ENCODE measurements at places on chromosomes 11 and 22.

GRCh38 chr11:121890946-121891515, 225.0 kb downstream of the BLID start:
- DNase-seq: no peak

- no peak for DNase-seq
These were observed 25.4 kb upstream of the SMTN start for GRCh38 chr22:31055635-31056159.

DNA sequence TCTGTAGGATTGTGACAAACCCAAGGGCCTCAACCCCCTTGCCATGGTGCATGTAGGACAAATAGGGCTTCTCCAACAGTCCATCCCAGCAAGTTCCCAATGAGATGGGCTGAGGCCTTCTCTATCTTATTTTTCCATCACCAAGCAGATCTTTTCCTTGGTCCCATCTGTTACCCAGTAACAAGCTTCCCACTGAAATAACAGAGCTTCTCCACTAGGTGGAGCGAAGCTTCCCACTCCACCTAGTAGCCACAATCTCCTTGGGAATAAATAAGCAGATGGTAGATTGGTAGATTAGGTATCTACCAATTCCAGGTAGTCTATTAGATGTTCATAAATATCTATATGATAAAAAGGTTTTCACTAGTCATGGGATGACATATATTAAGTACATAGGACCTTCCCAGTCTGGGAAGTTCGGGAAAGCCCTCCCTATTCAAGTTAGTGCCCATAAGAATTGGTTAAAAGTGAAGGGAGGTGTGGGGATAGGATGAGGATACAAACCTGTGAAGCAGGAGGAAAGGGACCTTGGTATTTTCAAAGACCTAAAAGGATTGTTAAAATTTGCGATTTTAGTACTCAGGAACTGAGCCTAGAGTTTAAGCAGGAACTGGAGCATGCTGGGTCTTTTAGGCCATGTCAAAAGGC, 5.9 kb upstream of the OR52L1 start:
- no peak for DNase-seq

GRCh38 chr11:94424011-94424410, 22.8 kb upstream of the GPR83 start:
- DNase-seq: no peak

DNA sequence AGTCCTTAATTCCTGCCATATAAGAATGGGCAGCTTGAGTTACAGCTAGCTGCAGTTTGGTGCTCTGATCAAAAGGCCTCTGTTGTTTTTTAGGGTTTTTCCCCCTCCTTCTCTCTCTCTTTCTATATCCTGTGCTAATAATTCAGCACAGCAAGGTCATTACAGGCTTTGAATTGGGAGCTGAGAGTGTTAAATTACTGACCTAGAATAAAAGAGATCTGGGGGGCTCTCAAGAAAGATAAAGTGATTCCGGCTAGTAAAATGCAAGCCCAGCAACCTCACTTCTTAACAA, 84.9 kb downstream of the CSTPP1 start:
- DNase-seq: no peak

GRCh38 chr11:62842171-62842741, 2.9 kb upstream of the WDR74 start:
- DNase-seq: peak; percentile 27

- DNase-seq: no peak
These were observed 298.7 kb upstream of the NCAM1 start for GRCh38 chr11:112662554-112662953.

DNA sequence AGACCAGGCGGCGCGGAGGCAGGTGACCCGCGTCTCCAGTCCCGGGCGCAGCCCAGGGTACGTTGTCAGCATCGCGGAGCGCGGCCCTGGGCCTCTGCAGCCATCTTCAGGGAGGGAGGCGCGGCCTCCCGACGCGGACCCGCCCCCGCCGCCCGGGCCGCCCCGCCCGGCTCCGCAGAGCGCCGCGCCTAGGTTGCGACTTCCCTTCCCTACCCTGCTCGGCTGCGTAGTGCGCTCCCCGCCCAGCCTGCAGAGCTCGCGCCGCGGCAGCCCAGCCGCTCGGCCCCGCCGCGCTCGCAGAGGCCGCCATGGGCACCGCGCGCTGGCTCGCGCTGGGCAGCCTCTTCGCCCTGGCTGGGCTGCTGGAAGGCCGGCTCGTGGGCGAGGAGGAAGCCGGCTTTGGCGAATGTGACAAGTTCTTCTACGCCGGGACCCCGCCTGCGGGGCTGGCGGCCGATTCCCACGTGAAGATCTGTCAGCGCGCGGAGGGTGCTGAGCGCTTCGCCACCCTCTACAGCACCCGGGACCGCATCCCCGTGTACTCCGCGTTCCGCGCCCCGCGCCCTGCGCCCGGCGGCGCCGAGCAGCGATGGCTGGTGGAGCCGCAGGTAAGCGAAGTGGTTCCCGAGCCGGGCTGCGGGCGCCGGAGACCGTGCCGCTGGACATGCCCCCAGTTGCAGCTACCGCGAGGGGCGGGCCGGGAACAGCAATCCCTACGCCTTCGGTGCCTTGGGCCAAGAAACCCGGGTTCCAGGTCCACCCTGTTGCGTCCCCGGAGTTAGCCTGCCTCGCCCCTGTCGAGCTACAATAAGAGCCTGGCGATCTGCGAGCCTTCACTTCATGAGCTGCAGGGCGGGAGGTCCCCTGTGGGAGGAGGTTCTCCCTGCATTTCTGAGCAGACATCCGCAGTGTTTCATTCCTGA, at the start of gene ENDOD1:
Gene ENDOD1, plus strand, starts transcription at position 227 of the 923 bp plus-strand sequence. Its CDS starts 82 bp downstream, at position 309.
- DNase-seq: peak; percentile 89

GRCh38 chr22:48753381-48753730, 1074.3 kb downstream of the BRD1 start:
- no peak for DNase-seq

DNA sequence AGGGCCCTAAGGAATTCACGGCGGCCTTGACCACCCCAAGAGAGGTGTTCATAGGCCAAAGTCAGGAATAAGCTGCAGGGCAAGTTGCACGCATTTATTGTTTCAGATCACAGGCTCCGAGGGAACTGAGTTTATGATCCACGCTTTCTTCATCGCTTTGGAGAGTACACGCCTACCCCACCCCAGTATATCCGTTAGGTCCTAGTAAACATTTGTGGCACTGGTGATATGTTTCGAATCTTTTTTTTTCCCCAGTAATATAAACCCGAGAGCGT, 805 bp downstream of the GANAB start:
- no peak for DNase-seq

DNA sequence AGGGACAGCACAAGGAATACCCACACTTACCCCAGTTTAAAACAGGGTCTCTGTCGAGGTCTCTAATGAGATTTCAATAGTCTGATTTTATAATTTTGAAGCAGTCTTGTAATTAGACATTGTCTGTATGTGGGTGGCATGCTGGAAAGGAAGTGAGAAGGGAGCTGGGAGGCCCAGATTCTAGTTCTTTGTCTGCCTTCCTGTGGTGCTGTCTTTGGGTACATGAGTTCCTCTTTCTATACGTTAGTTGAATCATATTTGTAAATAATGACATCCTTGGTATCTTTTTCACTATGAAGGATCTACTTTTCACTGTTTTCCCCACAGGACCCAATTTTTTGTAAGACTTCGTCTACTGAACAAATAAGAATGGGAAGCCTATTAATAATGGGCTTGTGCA, 42.0 kb upstream of the TENM4 start:
- peak; percentile 20 for DNase-seq

DNA sequence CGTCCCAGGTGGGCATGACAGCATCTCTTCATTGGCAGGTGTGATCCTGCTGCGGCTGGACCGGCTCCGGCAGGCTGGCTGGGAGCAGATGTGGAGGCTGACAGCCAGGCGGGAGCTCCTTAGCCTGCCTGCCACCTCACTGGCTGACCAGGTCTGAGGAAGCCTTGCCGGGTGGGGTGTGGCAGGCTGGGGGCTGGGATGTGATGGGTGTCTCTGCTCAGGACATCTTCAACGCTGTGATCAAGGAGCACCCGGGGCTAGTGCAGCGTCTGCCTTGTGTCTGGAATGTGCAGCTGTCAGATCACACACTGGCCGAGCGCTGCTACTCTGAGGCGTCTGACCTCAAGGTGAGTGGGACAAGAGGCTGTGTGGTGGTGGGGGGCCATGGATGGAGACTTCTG, 3.5 kb downstream of the LARGE2 start:
- no peak for DNase-seq

DNA sequence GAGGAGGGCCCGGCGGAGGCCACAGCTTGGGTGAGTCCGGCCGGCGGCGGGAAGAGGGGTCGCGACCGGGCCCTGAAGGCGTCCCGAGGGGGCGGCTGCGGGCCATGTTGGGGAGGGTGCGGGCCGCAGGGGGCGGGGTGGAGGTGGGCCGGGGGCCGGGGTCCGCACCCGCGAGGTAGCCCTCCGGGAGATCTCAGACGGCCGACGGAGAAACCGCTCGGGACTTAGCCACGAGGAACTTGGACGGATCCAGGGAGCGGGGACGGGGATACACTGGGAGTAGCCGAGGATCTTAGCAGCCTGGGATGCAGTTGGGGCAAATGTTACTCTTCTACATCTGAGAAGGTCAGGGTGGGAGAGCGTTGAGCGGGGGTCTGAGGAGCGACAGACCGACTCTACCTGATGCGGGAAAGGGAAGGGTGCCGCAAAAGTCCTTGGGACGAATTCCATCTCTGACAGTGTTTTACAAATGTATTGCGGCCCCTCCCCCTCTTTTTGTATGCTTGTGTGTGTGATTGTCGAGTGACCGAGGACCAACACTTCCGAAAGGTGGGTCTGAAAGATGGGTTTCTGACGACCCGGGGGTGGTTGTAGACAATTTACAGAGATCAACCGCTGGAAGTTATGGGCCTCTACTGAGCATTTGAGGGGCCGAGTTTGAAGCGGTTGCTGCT, 658 bp downstream of the STIP1 start:
- no peak for DNase-seq

GRCh38 chr11:66721939-66722338, 7.1 kb downstream of the SPTBN2 start:
- no peak for DNase-seq

- DNase-seq: no peak
These were observed 18.1 kb downstream of the SLC6A5 start for GRCh38 chr11:20617346-20618005.

DNA sequence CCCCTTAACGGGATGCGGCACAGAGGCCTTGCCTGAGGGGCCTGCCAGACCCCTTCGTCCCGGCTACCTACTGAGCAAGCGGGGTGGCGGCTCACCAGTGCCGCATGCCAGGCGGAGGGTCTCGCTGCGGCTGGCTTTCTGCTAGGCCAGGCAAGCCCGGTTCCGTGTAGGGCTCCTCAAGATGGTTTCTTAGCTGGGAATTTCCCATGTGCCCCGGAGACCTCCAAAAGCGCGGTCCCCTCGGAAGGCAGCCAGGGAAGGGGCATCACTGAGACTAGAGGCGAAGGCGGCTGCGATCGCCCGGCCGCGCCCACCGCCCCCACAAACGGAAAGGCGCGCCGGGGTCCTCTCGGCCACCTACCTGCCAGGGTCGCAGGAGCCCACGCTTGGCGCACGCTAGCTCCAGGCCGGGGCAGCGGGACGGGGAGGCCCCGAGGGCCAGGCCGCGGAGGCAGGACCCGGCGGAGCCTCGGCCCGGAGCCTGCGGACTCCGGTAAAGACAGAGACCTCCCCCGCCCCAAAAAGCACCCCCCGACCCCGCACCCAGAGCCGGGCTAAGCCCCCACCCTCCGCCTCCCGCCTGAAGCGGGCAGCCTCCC, 23.8 kb downstream of the MICAL3 start:
- peak; percentile 61 for DNase-seq

GRCh38 chr22:38942702-38943101, 14.7 kb upstream of the APOBEC3A start:
- DNase-seq: no peak

DNA sequence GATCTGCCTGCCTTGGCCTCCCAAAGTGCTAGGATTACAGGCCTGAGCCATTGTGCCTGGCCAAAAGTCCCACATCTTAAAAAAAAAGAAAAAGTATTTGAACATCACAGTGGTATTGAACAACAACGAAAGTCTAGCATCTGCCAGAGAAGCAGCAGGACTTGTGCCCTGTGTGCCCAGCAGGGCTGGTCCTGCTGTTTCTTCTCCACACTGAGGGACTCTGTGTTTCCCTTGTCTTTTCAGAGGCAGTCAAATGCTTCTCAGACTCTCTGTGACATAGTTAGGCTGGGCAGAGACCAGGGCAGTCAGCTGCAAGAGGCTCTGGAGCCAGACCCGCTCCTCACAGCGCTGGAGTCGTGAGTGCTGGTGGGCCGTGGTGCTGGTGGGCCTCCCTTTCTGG, 56.2 kb downstream of the SBF1 start:
- no peak for DNase-seq

DNA sequence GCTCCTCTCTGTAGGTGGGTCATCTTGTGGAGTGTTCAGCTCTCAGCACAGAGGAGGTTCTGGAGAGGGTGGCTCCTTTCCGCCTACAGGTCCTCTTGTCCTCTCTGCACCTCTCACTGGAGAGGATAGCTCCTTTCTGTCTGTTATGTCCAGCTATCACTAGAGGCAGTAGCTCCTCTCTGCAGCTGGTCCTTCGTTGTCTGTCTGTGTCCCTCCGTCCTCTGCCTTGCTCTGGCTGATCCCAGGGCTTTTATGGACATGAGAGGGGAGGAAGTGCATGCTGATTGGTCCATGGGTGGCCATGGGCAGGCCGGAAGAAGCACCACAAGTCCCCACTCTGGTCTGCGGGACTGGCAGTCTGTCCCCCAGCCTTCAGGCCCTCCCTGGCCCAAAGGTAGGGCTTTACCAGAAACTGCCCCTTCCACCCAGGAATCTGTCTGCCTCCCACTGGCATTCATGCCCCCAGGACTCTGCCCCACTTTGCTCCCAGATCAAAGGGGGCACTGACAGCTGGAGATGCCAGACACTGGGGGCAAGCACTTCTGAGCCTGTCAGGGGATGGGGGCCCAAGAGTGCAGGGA, 38.6 kb upstream of the CALCB start:
- DNase-seq: no peak

GRCh38 chr11:32266601-32267000, 168.7 kb downstream of the WT1 start:
- DNase-seq: no peak

DNA sequence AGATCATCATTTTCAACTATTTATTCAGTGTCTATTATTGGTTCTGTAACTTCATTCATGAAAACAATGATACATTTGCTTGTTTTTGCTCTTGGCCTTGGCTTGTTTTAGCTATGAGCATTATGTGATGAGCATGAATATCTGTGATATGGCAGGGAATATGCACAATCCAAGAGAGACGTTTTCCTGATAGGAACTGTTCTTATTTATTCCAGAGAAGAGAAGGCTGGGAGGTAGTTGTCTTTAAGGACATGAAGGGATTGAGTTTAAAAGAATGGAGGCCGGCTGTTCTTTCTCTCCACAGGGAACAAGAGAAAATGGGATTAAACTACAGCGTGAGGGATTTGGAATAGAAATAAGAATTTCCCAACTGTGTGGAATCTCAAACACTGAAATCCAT, 30.3 kb downstream of the BLID start:
- no peak for DNase-seq

GRCh38 chr11:71179877-71180605, 72.3 kb downstream of the SHANK2 start:
- no peak for DNase-seq
